RPMI7951 (cell line): ENCODE measurements at places on chromosomes 5 and 9.
A peak's percentile ranks its signal among the peaks of the same experiment; 100 is the strongest.

DNA sequence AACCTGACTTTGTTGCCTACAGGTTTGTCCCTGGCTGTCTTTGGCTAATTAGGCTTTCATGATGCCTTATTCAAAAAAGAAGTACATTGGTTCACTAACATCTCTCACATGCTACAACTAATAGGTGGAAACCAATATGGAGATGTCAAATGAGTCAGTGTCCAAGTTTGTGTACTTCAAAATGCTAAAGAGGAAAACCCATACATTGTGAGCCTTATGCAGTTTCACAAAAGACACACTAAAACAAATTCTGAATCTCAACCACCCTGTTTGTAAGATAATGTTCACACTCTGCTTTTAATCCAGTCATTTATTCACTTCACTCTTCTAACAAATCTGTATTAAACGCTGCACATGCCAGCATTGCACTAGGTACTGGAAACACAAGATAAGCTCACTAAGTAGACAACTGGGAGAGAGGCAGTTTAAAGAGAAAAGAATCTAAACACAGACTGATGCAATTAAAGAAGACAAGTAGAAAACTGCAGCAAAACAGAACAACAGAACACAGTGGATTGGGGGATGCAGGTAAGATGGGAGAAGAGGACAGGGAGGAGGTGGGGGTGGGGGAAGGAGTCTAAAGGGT is 104.1 kb downstream of the DROSHA start:
- no peak for DNase-seq

DNA sequence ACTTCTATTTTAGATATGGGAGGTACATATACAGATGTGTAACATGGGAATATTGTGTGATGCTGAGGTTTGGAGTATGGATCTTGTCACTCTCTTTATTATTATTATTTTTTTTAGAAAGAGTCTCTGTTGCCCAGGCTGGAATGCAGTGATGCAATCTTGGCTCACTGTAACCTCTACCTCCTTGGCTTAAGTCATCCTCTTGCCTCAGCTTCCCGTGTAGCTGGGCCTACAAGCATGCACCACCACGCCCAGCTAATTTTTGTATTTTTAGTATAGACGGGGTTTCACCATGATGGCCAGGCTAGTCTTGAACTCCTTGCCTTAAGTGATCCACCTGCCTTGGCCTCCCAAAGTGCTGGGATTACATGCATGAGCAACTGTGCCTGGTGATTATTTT is 138.4 kb upstream of the SLC28A3 start:
- no peak for DNase-seq

GRCh38 chr9:109640580-109641371 is 139.2 kb upstream of the PALM2AKAP2 start:
- DNase-seq: peak; percentile 76

- DNase-seq: peak; percentile 94
Observed at GRCh38 chr5:124655921-124656511, 90.4 kb downstream of the ZNF608 start.

- no peak for DNase-seq
Observed at GRCh38 chr5:127608077-127608660, 40.7 kb upstream of the CTXN3 start.

GRCh38 chr9:117587263-117587662 is 116.9 kb upstream of the TLR4 start:
- DNase-seq: no peak

DNA sequence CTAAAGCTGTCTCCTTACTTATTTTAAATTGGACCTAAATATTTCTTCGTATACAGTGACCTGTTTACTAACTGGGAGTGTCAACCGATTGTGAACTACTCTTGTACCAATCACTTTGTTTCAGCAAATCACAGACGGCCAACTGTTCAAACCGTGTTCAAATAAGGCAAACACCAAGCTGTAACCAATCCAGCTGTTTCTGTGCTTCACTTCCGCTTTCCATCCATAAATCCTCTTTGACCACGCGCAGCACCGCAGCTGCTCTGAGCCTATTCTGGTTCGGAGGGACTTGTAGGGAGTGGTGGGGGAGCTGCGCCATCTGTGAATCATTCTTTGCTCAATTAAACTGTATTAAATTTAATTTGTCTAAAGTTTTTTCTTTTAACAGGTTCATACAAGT is 4.8 kb upstream of the FAM240B start:
- peak; percentile 16 for DNase-seq

- DNase-seq: no peak
Observed at GRCh38 chr5:96143450-96143849, 181.8 kb upstream of the ELL2 start.

DNA sequence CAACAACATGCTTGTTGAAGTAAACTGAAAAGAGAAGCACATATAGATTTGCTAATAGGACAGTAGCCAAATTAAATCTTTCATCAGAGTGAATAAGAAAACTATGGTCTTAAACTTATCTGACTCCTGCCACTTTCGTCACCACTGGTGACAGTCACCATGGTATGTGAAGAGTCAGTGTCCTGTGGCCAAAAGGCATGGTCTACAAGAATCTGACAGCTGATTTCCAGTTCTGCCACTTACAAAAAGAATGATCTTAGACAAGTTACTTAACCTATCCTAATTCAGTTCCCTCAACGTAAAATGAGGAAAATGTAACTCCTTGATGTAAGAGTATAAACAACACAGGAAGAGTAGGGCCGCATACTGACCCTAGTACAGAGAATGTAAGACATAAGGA is 102.0 kb downstream of the LPAR1 start:
- DNase-seq: no peak

GRCh38 chr5:33691856-33692255 is 199.9 kb downstream of the ADAMTS12 start:
- peak; percentile 34 for DNase-seq

DNA sequence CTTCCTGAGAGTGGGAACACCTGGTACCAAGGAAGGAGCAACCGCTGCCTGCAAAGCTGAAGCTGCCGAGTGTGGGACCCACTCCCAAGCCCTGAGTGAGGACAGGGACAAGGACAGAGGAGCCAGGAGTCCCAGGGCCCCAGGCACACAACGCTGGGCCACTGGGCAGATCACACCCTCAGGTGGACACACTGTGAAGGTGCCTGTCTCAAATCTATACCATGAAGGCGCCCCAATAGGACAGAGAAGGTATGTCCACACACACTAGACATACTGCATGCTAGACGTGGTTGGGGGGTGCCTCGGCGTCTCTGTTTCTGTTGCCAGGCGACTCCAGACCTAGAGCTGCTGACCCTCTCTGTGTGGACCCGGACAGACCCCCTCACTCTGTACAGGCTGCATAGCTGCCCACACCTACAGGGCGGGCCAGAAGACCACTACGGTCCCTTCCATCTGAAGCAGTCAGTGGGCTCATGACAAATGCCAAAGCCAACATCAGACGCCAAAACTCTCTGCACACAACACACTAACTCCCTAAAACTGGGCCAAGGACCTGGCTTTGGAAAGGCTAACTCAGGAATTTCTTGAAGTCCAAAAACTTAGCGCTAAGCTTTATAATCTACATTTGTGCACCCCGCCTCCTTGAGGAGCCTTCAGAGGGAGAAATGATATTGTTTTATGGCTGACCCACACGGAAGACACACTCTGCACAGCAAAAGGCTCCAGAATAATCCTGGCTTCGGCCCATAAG is 60.7 kb downstream of the ROR2 start:
- no peak for DNase-seq

DNA sequence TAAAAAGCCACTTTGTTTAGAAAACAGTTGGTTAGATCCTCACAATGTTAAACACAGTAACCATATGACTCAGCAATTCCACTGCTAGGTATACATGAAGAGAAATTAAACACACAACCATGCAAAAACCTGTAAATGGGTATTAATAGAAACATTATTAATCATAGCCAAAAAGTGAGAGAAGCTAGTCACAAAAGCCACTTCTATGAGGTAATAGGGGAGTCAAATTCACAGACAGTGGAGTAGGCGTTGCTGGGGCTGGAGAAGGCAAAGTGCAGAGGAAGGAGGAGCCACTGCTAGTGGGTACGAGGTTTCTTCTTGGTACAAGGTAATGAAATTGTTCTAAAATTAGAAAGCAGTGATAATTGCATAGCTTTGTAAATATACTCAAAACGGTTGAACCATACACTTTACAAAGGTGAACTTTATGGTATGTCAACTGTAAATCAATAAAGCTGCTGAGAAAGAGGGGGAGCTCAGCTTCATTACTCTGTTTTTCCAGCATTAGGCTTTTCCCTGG is 364.4 kb downstream of the GADD45G start:
- DNase-seq: no peak
